ENCODE measurements at places on chromosomes 16 and 17. TPM values are rescaled to one million over a fixed set of nuclear protein-coding genes. Genes with fewer than 3 reads are reported as not detected.

Gene ITGAD
- total RNA-seq, result not detected

Gene ZNF821
- 5.9 TPM for total RNA-seq

Gene DBNDD1
- total RNA-seq, result 0.97 TPM

Gene OTOA
- total RNA-seq, result 0.13 TPM

Gene WDR81
- 21.4 TPM for total RNA-seq

Data from articular chondrocyte of knee joint (primary cell).